ENCODE measurements at places on chromosomes 12 and 14. TPM values are rescaled to one million over a fixed set of nuclear protein-coding genes. Genes with fewer than 3 reads are reported as not detected.

TBX5 gene
- total RNA-seq = 0.12 TPM

OR10AD1 gene
- total RNA-seq = not detected

NKX2-1 gene
- not detected for total RNA-seq

PRPH gene
- total RNA-seq = 0.12 TPM

OASL gene
- total RNA-seq = 0.49 TPM

MAP3K9 gene
- 1.7 TPM for total RNA-seq

C14orf180 gene
- not detected for total RNA-seq

FAM177A1 gene
- total RNA-seq = 27.4 TPM

KLHL33 gene
- total RNA-seq = 0.32 TPM

NAV3 gene
- 88.6 TPM for total RNA-seq

PLA2G1B gene
- not detected for total RNA-seq

TAS2R31 gene
- 10.9 TPM for total RNA-seq

HOXC5 gene
- 0.12 TPM for total RNA-seq

SDR9C7 gene
- not detected for total RNA-seq

PDZRN4 gene
- total RNA-seq = not detected

SSTR1 gene
- total RNA-seq = 5.5 TPM

INF2 gene
- total RNA-seq = 71.6 TPM

PGF gene
- total RNA-seq = 129 TPM

IL31 gene
- total RNA-seq = not detected

B3GNT4 gene
- not detected for total RNA-seq

RAD51AP1 gene
- 2.1 TPM for total RNA-seq

COCH gene
- 0.36 TPM for total RNA-seq

KRT81 gene
- total RNA-seq = not detected

PYGL gene
- 152 TPM for total RNA-seq

ANKRD33 gene
- total RNA-seq = not detected

COL2A1 gene
- total RNA-seq = not detected

KRT79 gene
- total RNA-seq = not detected

TAS2R42 gene
- total RNA-seq = not detected

KLRC4 gene
- not detected for total RNA-seq

MFAP5 gene
- 206 TPM for total RNA-seq

NELL2 gene
- not detected for total RNA-seq

AJUBA gene
- total RNA-seq = 93.6 TPM

NPAS3 gene
- total RNA-seq = 1.3 TPM

EFS gene
- 28.9 TPM for total RNA-seq

KRT75 gene
- not detected for total RNA-seq

DPPA3 gene
- not detected for total RNA-seq

NRIP2 gene
- total RNA-seq = under 0.01 TPM

INHBC gene
- not detected for total RNA-seq

FIGNL2 gene
- 0.36 TPM for total RNA-seq

PZP gene
- total RNA-seq = not detected

FITM1 gene
- not detected for total RNA-seq

CMTM5 gene
- 0.32 TPM for total RNA-seq

KRT78 gene
- total RNA-seq = not detected

All from hair follicle dermal papilla cell (primary cell).